ENCODE measurements at places on chromosomes 7 and 10.

DNA sequence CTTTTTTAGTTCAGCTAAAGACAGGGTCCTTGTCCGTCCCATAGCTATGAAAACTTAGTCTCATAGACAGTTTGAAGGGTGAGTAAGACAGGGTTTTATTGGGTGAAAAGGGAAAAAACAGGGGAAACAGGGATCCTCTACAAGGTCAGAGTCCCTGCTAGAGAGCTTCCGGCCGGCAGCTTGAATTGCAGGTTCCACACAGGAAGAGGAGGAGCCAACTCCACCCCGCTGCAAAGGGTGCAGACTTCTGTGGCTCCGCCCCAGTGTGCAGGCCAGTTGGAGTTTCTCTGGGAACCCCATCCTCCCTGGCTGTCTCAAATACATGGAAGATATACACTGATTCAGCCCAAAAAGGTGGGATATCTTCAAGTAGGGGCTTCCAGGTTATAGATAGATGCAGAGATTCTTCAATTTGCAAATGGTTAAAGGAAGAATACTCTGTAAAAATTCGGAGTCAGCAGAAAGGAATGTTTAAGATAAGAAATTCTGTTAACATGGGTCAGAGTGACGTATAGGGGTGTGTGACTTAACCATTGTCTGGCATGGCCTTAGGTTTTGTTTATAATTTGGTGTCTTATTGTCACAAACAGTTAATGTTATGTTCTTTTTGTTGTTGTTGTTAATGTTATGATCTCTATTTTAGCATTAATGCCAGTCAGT is 34.6 kb upstream of the HECW1 start:
- peak; percentile 67 for DNase-seq

DNA sequence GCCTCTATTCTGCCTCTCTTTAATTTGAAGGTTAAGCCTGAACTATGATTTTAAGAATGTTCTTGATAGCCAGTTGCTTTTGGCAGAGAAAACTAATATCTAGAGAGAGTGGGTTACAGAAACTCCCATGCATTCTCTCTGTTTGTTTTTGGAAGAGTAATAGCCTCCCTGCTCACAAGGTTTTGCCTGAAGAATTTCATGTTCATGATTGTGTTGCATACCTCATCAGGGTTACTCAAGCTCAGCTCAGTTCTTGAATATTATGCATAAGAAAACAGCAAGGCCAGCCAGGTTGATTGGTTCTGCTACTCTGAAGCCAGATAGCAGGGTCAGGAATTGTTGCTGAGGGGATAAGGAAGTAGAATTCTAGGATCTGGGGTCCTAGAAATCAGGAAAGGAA is 137.4 kb downstream of the MDFIC start:
- DNase-seq = peak; percentile 44

GRCh38 chr7:78063758-78064157 is 265.2 kb downstream of the PHTF2 start:
- no peak for DNase-seq

GRCh38 chr7:37265006-37265405 is 183.7 kb downstream of the ELMO1 start:
- DNase-seq = no peak

GRCh38 chr10:86974484-86974883 is 6.2 kb downstream of the ADIRF start:
- DNase-seq = no peak

Measured in NCI-H226 (cell line).